Astrocyte (in vitro differentiated cells and primary cell): ENCODE measurements at places on chromosomes 5 and 9.

GRCh38 chr9:125982798-125983406 is 235.7 kb downstream of the PBX3 start:
- DNase-seq: no peak

GRCh38 chr5:75584641-75585040 is 26.6 kb upstream of the ANKDD1B start:
- DNase-seq: no peak

GRCh38 chr5:172683264-172683644 is 42.2 kb downstream of the NEURL1B start:
- DNase-seq: no peak

DNA sequence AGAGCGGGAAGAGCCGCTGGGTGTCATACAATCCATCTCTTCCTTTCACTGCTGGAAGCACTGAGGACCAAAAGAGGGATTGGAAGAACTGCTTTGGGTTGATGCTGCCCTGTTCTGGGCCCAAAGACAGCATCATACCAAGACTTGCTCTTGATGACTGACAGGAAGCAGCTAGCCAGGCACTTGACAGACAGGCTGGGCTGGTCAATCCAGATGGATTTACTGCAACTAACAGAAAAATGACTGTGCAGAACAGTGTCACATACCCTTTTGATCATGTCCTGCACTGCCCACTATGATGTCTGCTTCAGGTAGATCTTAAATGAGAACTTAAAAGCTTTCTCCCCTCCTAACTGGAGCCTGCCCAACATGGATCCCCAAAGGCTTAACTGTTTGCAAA is 157.6 kb downstream of the CRB2 start:
- no peak for DNase-seq

GRCh38 chr5:26278078-26278477 is 760.3 kb downstream of the CDH9 start:
- DNase-seq: no peak

GRCh38 chr5:163534492-163535094 is 29.2 kb downstream of the MAT2B start:
- no peak for DNase-seq

GRCh38 chr5:38472541-38472940 is 83.9 kb downstream of the LIFR start:
- no peak for DNase-seq

- DNase-seq: no peak
Observed at GRCh38 chr9:90017679-90018078, 412.9 kb downstream of the GADD45G start.

DNA sequence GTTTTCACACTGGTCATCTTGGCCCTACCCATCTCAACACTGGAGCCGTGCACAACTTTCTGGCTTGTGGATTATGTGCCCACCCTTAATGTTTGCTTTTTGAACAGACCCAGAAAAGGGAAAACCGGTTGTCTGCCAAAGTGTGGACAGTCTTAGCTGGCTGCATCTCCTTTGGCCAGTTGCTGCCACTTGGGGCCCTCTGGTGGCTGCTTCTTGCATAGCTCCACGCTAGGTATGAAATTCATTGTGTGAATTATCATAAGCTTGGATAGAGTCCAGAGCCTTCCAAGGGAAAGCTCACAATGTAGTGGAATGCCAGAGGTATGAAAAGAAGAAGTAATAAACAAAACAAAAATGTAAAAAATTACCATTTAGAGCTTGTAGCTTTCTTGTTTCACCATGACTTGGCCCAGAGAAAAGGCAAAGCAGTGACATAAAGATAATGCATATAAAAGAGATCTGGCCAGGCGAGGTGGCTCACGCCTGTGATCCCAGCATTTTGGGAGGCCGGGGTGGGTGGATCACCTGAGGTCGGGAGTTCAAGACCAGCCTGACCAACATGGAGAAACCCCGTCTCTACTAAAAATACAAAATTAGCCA is 12.5 kb upstream of the SLC36A3 start:
- peak; percentile 19 for DNase-seq

DNA sequence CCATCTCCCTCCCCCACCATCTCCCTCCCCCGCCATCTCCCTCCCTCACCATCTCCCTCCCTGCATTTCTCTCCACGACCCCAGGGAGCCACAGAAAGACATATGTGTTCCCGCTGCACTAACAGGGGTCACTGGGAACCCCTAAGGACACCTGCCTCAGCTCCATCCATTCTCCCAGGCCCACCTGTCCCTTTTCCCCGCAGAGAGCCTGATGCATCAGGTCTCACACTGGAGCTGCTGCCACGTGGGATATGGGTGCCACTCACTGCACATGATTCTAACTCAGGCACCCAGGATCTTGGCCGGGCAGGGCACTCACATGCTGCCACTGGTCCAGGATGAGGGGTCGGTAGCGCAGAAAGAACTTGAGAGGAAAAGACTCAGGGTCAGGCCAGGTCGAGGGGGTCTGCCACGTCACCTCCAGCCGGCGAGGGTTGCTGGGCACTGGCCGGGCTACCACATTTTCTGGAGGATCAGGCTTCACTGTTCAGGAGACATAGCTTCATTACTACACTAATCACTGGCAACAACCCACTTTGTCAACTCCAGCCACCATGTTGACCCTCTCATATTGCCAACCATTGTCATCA is 33.2 kb upstream of the ENHO start:
- no peak for DNase-seq

DNA sequence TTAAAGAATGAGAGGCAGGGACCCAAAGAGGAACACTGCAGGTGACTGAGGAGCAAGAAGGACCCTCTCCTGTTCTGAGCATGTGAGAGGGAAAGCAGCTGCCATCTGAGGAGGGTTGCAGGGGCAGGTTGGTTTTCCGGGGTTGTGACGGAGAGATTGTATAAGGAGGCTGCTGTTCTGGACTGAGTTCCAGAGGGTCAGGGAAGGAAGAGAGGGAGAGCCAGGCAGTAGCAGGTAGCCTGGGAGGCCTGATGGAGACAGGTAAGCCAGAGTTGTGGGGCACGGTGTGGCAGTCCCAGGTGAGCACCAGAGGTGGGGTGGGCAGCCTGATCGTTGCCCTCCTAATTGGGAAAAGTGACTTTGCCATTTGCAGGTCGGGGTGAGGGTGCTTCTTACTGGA is 9.8 kb downstream of the CCT5 start:
- no peak for DNase-seq

GRCh38 chr5:77280036-77280435 is 69.6 kb downstream of the PDE8B start:
- no peak for DNase-seq
